ENCODE measurements at places on chromosomes 16 and 17. TPM values are rescaled to one million over a fixed set of nuclear protein-coding genes. Genes with fewer than 3 reads are reported as not detected.

- no peak for DNase-seq
These were observed 65.0 kb downstream of the SMG6 start for GRCh38 chr17:2238432-2239169.

GRCh38 chr16:84459533-84459894 is 44.9 kb downstream of the MEAK7 start:
- no peak for DNase-seq

DNA sequence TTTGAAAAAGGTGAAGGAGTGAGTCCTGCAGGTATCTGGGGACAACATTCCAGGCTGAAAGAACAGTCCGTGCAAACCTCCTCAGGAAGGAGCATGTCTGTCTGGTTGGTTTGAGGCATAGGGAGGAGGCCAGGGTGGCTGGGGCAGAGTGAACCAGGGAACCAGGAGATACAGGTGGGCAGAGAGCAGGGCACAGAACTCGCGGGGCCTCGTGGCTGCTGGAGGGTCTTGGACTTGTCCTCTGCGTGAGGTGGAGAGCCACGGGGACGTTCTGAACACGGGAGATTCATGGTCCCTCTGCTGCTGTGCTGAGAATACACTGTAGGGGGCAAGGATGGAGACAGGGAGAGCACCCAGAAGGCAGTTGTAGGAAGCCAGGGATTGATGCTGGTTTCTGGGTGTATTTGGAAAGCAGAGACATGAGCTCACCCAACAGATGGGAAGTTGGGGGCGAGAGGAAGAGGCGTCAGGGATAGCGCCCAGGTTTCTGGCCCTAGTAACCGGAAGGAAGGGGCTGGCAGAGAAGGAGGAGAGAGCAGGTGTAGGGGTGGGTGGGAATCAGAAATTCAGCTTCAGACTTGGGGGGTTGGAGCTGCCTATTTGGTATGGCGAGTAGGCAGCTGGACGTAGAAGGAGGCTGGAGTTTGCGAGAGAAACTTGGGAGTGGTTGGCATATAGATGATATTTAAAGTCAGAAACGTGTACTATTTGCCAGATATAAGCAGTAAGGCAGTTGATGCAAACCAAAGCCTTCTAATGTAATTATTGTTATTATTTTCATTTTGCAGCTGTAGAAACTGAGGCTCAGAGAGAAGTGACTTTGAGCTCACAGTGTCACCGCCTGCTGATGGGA is at the start of gene CCL17:
TSS of gene CCL17 (plus strand) at position 803 of the 853 bp plus-strand sequence. CDS start 9,166 bp downstream, outside the sequence.
- DNase-seq, result no peak

GRCh38 chr17:1896243-1897104 is 66.7 kb downstream of the RPA1 start:
- DNase-seq, result no peak

GRCh38 chr17:45230787-45231480 is 9.2 kb downstream of the FMNL1 start:
- no peak for DNase-seq

DNA sequence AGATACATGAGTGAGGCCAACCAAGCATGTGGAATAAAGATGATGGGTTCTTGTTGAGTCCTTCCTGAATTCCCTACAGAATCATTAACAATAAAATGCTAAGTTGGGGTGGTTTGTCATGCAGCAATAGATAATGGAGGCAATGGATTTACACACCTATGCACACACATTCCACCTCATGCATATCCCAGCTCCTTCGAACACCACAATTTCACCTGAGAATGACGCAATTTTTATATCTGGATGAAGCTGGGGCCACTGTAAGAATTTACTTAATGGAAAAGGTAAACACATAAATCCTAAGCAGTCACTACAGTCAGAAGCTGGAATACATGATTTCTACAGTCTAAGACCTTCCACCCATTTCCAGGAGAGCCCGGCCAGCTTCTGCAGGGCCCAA is 49.8 kb upstream of the ICAM2 start:
- DNase-seq, result no peak

GRCh38 chr16:71880176-71880575 is 3.8 kb downstream of the ZNF821 start:
- DNase-seq, result no peak

GRCh38 chr17:40307001-40307730 is 1.8 kb upstream of the RARA start:
- no peak for DNase-seq

DNA sequence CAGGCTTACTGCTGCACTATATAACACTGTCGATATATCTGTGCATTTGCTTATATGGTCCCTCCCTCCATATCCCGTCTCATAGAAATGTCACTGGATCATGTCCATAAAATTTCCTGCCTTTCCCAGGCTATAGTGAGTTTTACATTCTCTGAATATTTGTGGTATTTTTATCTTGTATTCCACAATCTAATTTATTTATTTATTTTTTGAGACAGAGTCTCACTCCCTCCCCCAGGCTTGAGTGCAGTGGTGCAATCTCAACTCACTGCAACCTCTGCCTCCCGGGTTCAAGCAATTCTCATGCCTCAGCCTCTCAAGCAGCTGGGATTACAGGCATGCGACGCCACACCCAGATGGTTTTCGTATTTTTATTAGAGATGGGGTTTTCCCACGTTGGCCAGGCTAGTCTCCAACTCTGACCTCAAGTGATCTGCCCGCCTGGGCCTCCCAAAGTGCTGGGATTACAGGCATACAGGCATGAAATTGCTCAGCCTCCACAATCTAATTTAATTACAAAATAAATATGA is 12.9 kb downstream of the TRIM37 start:
- DNase-seq, result peak; percentile 78

- no peak for DNase-seq
These were observed 61.3 kb downstream of the C16orf95 start for GRCh38 chr16:87255866-87256265.

- DNase-seq, result no peak
These were observed 9.4 kb downstream of the B3GNT9 start for GRCh38 chr16:67141391-67141790.

- DNase-seq, result no peak
These were observed 1.7 kb downstream of the WBP2 start for GRCh38 chr17:75853433-75853832.

DNA sequence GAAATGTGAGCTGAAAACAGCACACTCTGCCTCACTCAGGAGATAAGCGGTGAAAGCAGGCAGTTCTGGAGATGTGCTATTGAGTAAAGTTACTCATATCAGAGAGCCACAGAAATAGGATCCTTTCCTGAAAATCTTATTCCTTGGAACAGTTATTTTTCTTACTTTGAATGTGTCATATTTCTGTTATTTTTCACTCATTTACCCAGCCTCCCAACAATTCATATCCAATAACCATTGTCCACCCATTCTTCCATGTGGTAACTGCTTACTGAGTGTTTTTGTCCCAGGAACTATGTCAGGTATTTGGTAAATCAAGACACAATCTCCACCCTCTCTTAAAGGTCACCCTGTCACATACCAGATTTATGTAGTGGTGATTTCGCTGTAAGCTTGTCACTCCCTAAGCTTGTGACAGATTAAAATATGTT is 144.9 kb downstream of the PARN start:
- no peak for DNase-seq

- DNase-seq, result peak; percentile 5
These were observed 42.0 kb downstream of the MGAT5B start for GRCh38 chr17:76909971-76910760.

Gene TMEM97
- total RNA-seq, result 9.1 TPM

Gene NATD1
- 13.9 TPM for total RNA-seq

Gene RNF157
- 0.58 TPM for total RNA-seq

Gene MEOX1
- 1.9 TPM for total RNA-seq

Gene FN3K
- total RNA-seq, result 19.7 TPM

Gene OR4D1
- not detected for total RNA-seq

Gene MEIOC
- total RNA-seq, result 0.35 TPM

Gene PITPNM3
- 0.15 TPM for total RNA-seq

Gene ST6GALNAC2
- 3.3 TPM for total RNA-seq

Gene CYGB
- 7.0 TPM for total RNA-seq

Gene FGF11
- total RNA-seq, result 0.44 TPM
